ENCODE measurements at places on chromosomes 2 and 18.

GRCh38 chr2:178811901-178812300, 4.7 kb upstream of the TTN start:
- no peak for DNase-seq

DNA sequence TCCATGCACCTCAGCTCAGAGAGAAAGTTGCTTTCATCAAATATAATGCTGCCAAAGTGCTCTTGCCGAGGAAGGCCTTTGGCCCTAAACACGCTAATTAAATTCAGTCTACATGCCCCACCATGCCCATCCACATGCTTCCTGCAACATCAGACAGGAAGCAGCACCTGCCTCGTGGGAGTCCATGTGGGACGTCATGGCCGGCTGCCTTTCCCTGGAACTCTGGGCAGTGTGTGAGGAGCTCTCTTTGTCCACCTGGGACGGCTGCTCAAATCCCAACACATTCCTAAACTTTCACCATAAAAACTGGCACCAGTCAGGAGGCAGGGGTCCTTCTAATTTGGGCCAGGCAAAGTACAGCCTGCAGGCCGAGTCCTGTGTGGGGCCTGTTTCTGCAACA, 23.1 kb downstream of the FAM178B start:
- no peak for DNase-seq

- no peak for DNase-seq
Measured at GRCh38 chr2:150088538-150088937, 398.9 kb downstream of the RND3 start.

DNA sequence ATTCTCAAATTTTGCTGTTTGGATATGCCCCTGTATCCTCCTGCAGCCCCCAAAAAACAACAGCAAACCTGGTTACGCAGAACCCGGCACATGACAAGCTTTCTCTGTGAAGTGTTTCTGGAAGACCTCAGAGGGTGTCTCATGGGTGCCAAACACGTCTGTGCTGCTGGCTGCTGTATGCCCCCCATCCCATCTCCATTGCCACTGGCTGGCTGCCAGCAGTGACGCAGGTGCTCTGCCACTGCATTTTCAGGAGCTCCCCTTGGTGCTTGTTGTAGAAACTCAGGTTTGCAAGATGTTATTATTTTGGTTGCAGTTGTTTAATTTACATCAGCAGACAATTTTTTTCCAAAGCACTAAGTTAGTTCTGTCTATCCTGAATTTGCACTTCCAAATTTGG, 166.4 kb upstream of the FANCL start:
- no peak for DNase-seq

- DNase-seq, result no peak
Measured at GRCh38 chr2:59726228-59727120, 827.0 kb downstream of the BCL11A start.

GRCh38 chr18:76573325-76574025, 78.4 kb upstream of the ZNF516 start:
- no peak for DNase-seq

GRCh38 chr2:55252832-55253231, 16.2 kb downstream of the MTIF2 start:
- DNase-seq, result no peak

- DNase-seq, result no peak
Measured at GRCh38 chr18:13471198-13471845, 252.8 kb downstream of the LDLRAD4 start.

DNA sequence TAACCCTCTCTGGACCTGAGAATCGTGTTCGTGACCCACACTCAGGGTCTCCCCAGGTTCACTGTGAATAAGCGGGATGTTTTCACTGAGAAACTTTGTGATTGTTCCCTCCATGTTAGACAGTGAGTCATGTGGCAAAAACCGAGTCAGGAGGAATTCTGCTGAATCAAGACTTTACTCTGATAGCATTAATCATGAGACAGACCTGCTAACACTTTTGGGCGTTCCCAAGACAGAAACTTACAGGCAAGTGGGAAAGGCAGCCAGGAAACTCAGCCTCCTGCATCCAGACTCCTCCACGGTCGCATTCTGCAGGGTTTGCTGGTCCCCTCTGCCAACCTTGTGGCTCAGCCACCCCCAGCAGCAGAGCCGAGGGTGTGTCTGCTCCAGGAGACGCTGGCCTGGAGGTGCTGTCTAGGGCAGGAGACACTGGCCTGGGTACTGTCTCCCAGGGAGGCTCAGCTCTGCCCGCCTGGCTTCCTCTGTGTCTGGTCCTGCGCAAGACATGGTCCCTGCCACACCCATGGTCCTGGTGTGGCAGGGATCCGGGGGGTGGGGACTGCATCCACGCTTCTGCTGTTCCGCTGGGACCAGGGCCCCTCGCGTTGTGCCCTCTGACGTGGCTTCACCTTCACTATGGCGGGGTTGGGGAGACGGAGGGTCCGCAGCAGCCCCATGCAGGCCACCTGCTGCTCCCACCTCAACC, 177.4 kb downstream of the TWIST2 start:
- DNase-seq, result no peak

DNA sequence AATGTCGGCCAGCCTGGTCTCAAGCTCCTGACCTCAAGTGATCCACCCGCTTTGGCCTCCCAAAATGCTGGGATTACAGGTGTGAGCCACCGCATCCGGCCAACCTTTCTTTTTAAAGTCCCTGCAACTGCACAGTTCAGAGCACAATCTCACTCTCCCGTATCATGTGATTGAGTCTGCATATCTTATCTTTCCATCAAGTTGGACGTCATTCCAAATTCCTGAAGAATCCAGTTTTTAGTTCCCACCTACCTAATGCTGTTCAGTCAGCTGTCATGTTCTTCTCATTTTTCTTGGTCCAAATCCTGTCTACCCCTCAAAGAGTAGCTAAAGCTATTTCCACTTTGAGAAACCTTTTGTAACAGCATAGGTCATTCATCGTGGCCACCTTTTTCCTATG, 110.8 kb upstream of the FBXO11 start:
- DNase-seq, result no peak

- DNase-seq, result no peak
Measured at GRCh38 chr2:152493945-152494528, 159.1 kb downstream of the FMNL2 start.

DNA sequence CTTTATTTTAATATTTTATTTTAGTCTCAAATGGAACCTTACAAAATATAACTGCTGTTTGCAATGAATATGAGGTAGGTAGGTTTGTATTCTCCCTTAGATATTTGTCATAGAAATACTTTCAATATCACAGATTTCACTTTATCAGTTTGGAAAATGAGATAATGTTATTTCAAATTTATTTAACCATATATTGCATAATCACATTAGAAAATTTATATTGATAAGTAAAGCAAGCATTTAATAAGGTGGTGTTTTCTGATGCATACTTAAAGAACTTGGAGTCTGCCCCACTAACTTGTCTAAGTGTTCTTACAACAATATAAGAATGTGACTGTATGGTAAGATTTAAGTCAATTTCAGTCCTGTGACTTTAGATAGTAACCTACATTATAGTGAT, 85.1 kb downstream of the UBE2E3 start:
- DNase-seq, result no peak

GRCh38 chr2:164784376-164784775, 57.2 kb downstream of the COBLL1 start:
- DNase-seq, result no peak

DNA sequence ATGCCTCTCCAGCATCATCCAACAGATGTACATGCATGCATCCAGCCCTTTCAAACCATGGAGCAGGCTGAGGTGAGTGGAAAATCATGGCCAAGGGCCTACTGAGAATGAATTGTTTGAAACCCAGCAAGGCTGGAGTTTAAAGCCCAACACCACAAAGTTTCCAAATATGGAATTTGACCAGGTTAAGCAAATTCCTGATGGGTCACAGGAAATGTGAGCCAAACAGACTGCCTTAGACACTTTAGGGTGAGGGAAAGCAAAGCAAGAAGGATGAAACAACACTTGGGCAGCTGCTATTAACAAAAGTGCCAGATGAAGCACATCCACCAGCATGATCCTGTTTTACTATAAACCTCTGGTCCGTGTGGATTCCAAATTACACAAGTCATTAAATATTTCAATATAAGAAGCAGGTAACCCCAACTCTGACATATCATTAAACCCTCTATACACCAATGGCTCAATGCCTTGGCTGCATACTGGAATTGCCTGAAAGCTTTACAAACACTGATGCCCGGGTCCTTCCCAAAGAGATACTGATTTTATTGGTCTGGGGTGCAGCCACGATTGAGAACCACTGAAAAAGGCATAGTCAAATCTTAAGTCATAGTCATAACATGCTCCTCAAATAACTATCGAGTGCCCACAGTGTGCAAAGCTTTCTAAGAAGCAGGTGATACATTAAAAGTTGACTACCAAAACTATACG, 9.1 kb downstream of the KLF7 start:
- no peak for DNase-seq

DNA sequence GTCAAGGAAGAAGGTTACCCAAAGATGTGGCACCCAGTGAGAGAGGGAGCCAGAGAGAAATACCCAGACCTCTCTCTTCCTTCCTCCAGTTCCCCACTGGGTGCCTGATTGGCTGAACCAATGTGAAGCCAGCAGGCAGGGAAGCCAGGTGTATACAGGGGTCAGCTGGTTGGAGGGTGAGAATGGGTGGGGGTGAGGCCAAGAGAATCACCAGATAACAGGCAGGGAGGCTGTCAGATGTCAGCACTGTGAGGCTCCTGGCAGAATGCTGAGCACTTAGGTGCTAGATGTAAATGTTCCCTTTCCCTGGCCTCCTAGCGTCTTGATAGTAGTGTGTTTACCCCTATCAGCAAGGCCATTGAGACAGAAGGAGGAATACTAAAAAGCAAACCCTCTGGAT, 104.0 kb upstream of the MGAT5 start:
- no peak for DNase-seq

DNA sequence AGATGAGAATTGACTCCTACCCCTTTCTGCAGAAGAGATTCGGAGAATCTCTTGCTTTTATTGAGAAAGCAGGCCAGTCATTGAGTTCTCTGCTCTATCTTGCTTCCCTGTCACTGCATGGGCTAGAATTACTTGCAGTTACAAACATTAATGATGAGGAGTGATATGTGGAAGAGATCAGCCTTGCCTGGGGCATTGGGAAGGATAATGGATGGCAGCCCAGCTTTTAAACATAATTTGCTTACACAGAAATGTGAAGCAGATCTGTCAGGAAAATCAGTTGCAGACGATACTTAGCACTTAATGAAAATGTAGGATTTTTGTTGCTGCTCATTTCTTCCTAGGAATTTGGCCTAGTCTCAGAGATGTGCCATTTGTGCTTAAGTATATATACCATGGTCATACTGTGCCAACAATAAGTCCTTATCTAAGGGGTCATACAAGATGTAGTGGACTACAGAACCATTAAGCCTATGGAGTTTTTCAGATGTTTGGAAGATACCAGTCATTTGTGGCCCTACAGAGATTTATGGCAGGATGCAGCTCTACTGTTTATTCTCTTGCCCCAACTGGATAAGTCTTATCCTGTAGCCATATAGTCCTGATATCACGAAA, 92.7 kb downstream of the XRCC5 start:
- DNase-seq, result no peak

GRCh38 chr2:173990245-173990644, 25.1 kb upstream of the SP3 start:
- no peak for DNase-seq

- DNase-seq, result no peak
Measured at GRCh38 chr2:41710944-41711343, 336.9 kb upstream of the PKDCC start.

DNA sequence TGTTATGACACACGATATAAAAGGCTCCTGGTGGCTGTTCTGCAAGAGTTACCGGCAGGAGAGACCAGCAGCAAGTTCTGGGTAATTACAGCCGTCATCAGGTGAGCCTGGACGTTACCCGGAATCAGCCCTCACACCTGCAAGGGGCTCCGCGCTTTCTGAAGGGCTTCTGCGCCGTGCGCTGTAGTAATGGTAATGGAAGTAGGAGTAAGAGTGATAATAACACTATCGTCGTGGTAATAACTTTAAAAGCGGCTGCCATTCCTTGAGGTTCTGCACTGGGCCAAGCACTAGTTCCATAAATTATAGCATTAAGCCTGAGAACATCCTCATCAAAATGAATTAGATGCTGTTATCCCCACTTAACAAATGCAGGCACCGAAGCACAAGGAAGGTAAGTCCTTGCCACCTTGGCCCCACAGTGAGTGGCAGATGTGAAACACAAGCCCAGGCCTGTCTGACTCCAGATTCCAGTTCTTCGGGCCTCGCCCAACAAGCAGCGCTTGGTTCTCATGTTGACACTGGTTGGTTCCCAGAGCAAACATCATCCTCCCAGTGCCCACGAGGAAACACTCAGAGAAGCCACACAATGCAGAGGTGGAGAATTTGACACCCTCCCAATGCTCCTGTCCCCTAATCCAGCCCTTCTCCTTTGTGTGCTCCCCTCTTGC, 205.2 kb downstream of the EIPR1 start:
- DNase-seq, result no peak

- DNase-seq, result no peak
Measured at GRCh38 chr2:144535300-144535699, 15.4 kb upstream of the ZEB2 start.

GRCh38 chr2:196966061-196966460, 39.6 kb upstream of the PGAP1 start:
- no peak for DNase-seq

DNA sequence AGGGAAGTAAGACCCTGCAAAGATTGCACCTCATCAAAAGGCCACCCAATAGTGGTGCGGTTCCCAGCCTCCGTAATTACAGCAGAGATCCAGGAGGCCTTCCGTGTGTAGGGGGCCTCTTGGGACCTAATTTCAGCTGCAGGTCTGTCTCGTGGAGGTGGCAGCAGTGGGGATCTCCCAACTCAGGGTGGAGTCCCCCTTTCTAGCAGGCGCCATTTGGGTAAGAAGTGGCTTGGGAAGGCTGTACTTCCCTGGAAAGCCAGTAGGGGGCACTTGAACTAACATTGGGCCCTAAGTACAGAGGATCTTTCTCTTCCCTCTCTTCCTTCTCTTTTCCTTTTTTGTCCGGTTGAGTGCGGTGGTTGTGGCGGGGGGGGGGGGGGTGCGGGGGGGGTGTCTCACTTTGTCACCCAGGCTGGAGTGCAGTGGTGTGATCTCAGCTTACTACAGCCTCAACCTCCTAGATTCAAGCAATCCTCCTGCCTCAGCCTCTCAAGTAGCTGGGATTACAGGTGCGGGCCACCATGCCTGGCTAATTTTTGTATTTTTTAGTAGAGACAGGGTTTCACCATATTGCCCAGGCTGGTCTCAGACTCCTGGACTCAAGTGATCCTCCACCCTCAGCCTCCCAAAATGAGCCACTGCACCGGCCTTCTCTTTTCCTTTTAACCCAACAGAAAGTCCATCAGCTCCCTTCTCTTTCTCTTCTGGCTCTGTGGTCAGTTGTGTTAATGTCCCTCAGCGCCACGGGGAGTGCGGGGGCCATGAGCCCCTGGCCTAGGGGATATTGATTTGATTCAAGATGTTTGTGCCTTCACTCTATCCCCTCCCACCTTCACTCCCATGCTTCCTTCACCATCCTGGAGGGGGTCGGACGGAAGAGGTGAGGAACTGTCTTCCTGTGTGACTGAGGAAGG, 32.0 kb downstream of the CENPO start:
- no peak for DNase-seq

DNA sequence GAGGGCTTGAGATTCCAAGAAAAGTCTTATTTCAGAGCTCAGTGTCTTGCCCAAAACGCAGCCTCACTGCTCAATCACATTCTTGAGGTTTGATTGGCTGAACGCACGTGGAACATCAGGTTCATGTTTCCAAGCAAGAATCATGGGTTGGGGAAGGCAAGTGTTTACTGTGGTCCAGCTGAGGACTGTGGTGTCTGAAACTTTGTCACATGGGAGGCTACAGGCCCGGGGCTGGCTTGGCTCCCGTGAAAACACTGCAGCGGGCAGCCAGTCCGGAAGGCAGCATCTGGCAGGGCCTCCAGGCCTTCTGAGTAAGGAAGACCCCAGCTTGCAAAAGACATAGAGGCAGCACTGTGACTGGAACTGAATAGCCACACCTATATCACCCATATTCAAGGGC, 84.7 kb downstream of the POLR1A start:
- DNase-seq, result no peak

Data from stimulated activated CD4-positive, alpha-beta T cell treated with anti-CD3 and anti-CD28 coated beads, Interleukin-1b, Interleukin-23, amount 100 ng/mL, for 24 hours (primary cell).